ENCODE measurements at places on chromosomes 16 and 17.

DNA sequence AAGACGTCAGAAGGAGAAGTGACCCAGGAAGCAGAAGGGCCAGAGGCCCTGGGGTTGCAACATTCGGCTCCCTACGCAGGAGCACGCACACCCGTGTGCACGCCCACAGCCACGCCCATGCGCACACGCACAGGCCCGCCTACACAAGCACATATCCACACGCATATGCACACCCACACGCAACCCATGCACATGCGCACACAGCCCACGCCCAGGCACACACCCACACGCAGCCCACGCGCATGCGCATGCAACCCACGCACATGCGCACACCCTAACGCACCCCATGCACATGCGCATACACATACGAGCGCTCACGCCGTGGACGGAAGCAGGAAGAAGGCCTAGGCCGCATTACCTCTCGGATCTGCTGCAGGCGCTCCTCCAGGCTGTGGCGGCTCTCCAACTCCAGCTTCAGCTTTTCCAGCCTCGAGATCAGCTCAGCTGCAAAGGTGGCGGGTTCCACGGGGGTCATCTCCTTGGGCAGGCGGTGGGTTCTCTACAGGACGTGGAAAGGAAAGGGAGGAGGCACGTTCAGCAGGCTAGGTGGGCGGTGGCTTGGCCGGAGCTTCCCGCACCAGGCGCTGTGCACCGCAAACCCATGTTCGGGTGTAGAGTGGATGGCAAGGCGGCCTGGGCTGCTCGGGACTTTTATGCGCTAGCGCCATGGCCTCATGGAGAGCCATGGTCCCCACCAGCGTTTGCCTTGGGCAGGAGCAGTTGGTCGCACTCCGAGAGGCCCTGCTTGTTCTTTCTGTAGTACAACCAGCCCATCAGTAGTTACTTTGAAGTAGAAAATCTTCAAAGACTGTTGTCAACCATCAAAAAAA, 23.4 kb downstream of the AXIN2 start:
- DNase-seq: no peak

DNA sequence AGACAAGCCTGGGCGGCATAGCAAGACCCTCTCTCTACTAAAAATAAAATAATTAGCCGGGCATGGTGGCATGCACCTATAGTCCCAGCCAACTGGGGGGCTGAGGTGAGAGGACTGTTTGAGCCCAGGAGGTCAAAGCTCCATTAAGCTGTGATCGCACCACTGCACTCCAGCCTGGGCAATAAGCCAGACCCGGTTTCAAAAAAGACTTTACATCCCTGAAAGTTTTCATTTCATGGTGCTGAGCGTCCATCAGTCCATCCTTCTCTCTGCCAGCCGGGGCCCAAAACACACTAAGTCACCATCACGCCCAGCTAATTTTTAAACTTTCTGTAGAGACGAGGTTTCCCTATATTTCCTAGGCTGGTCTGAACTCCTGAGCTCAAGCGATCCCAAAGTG, 10.6 kb downstream of the RAB40B start:
- DNase-seq: no peak

DNA sequence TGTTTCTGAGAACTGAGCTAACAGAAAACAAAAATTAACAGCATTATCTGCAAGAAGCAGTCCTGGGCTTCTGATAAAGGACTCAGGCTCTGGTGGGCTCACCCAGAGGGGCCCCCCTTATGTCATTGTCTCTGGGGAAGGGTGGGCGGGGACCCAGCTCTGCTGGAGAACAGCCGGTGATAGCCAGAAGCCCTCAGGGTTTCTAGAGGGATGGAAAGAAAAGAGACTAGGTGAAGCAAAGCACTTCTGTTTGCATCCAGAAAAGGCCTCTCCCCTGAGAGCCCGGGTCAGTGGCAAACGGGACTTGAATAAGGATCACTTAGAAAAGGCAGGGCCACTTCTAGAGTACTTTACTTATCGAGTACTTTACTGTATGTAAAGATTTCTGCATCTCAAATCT, 7.0 kb upstream of the CDC42EP4 start:
- no peak for DNase-seq

GRCh38 chr17:39753514-39754160, 15.9 kb downstream of the GRB7 start:
- peak; percentile 82 for DNase-seq

DNA sequence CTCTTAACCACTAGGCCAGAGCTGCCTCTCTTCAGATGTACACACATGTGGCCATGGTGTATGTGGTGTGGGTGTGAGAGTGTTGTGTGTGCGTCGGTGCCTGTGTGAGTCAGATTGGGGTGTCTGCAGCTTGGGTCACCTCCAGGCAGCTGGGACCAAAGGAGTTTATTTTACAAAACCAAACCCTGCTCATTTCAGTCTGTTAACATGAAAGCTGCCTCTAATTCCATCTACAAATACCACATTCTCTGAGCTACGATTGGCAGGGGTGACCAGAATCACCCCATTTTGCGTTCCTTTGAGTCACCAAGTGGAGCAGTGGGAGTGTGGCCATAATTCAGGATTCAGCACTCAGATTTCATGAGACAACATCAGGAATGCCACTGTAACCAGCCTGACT, 105.3 kb downstream of the IRX5 start:
- no peak for DNase-seq

GRCh38 chr16:89052890-89053724, 40.5 kb upstream of the ACSF3 start:
- peak; percentile 81 for DNase-seq

GRCh38 chr17:27414271-27414670, 42.0 kb upstream of the KSR1 start:
- no peak for DNase-seq

- DNase-seq: no peak
These were observed 32.1 kb upstream of the IL17C start for GRCh38 chr16:88606148-88606757.

DNA sequence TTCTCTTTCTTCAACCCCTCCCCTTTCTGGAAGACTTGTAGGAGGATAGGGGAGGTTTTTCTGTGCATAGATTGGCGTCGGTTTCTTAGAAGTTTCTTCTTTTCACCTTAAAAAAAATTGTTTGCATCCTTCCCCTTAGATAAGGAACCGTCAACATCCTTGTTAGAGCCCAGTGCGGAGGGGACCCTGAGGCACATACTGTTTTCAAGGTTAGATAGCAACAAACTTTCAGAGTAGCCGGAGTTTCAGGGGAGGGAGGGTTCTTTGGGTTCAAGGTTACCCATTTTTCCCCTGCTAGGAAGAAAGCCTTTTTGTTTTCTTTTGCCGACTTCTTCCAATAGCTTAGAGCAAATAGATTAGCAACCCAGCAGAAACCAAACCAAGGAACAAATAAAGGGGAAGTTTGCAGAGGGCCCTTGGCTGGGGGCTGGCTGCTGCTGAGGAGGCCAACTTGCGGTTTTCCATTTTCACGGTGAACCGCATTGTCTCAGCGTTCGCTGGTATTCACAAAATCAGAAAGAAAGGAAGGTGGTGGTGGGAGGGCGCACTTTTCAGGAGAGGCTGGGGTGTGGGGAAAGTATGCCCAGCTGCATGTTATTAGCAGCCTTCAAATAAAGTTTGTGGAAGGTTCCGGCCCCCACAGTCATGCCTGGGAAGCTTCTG, 28.8 kb downstream of the MSI2 start:
- DNase-seq: no peak

GRCh38 chr17:77182205-77183172, 41.7 kb downstream of the SEC14L1 start:
- no peak for DNase-seq

GRCh38 chr17:33115366-33115765, 123.7 kb downstream of the SPACA3 start:
- DNase-seq: no peak

- no peak for DNase-seq
These were observed 265.0 kb downstream of the CPPED1 start for GRCh38 chr16:12538667-12539091.

DNA sequence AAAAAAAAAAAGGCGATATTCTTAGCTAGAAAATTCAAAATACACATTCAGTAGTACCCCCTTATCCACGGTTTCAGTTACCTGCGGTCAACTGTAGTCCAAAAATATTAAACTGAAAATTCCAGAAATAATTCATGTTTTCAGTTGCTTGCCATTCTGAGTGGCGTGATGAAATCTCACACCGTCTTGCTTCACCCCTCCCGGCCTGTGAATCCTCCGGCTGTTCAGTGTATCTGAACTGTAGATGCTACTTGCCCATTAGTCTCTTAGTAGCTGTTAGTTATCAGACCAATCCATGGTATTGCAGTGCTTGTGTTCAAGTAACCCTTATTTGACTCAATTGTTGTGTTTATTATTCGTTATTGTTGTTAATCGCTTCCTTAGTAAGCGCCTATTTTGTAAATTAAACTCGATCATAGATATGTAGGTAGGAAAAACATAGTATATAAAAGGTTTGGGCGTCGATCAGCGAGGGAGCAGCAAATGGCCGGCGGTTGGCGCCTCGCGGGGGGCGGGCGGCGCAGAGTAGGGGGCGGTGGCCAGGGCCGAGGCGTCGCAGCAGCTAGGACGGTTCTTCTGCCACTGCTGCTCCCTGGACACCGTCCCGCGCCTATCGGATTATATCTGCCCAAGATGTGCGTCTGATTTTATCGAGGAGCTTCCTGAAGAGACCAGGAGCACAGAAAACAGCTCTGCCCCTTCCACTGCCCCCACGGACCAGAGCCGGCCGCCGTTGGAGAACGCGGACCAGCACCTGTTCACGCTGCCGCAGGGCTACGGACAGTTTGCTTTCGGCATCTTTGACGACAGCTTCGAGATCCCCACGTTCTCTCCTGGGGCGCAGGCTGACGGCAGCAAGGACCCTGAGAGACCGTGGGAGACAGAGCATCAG, 39.8 kb upstream of the AKAP1 start:
- DNase-seq: no peak

GRCh38 chr16:67271446-67271845, 7.9 kb upstream of the PLEKHG4 start:
- no peak for DNase-seq

DNA sequence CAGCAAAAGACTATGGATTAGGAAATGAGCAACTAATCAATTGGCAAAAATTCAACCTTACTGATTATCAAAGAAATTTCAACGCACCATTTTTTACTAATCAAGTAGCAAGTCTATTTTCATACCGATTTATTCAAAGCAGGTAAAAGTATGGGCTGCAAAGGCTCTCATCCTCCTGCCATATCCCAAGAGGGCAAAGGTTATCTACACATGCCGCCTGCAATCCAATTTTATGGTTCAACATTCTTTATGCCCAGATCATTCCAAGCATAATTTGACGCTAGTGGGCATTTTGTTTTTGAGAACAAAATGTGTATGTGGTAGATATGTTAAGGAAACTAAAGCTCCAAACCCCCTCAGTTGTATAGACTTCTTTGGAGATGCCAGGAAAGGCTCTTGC, 270.6 kb downstream of the MAF start:
- DNase-seq: peak; percentile 43

DNA sequence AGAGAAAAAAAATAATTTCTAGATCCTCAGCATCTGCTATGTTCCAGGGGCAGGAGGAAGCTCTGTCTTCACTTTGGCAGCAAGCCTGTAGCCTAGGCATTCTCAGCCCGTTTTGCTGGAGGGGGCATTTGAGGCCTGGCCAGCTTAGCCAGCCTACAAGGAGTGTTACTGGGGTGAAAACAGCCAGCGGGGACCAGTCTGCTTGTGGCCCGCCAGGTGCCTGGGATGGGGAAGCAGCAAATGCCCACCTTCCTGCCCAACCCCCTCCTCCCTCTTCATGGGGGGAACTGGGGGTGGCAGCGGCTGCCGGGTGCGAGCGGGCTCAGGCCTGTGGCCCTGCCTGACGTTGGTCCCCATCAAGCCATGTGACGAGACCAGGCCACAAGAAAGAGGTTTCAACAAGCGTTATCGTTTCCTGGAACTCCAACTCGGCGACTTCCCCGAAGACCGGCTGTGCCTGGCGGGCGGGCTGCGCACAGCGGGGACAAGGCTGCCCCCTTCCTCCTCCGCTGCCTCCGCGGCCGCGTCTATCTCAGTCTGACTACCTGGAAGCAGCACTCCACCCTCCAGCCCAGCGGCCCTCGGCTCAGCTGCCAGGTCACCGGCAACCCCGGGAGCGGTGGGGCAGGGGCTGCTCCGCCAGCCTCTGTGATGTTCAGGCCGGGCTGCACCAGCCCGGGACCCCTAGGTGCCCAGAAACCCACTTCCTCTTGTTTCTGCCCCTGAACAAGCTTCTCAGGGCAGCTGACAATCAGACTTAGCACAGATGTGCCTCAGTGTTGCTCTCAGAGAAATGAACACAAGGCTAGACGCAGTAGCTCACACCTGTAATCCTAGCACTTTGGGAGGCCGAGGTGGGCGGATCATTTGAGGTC, 22.9 kb downstream of the SOCS1 start:
- DNase-seq: no peak

DNA sequence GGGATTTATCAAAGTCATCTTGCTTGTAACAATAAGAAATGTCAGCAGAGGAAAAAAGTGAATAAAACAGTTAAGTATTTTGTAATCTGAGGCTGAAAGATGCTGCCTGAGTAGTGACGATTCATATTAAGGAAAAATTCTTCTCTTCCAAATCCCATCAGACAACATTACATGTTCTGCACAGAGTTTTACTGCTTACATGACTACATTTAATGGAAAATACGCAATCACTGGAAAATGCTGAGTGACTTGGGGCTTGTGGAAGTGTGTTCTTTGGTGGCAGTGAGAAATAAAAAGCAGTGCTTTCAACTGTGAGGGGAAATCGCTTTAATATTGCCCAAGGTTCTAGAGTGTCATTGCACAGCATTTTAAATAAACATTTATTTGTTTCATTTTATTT, 1025.2 kb upstream of the GOT2 start:
- DNase-seq: no peak

GRCh38 chr17:77894126-77894956, 64.2 kb upstream of the TNRC6C start:
- DNase-seq: no peak

DNA sequence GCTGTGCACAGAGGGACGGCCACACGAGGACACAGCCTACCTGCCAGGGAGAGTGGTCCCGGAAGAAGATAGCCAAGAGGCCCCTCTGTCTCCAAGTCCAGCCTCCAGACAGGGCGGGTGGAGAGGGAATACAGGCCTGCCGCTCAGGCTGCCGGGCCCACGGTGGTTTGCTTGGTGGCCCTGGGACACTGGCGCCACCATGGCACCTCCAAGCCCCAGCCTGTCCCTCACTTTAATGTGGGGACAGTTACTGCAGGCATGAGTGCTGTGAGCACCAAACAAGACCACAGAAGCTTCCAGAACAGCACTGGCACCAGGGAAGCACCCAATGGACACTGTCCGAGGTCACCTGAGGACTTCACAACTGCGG, 22.0 kb upstream of the CHMP6 start:
- DNase-seq: no peak

DNA sequence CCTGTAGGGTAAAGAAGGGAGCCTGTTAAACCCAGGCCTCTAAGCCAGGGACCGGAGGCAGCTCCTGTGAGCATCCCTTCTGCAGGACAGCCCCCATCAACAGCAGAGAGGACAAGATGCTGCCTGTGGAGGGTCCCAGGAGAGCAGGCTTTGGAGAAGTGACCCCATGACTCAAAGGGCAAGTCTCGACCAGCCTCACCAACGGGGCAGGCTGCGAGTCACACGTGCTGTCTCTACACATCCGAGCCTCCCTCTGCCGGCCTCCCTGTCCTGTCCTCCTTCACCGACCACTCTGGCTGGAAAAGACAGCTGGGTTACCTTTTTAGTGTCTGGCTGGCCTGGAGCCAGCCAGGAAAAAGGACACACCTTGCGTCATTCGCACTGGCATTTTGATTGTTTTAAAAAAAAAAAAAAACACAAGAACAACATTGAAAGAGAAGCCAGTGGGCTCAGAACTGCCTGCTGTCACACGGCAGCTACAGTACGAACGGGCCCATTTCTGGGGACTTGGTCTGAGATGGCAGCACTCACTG, 74.5 kb upstream of the RCVRN start:
- no peak for DNase-seq

GRCh38 chr17:633133-633532, 81.5 kb downstream of the VPS53 start:
- no peak for DNase-seq

All from Caco-2 (cell line).